Stimulated activated CD4-positive, alpha-beta T cell treated with anti-CD3 and anti-CD28 coated beads, Interleukin-4, amount 100 ng/mL, for 1 hour (primary cell): ENCODE measurements at places on chromosomes 4 and X.

DNA sequence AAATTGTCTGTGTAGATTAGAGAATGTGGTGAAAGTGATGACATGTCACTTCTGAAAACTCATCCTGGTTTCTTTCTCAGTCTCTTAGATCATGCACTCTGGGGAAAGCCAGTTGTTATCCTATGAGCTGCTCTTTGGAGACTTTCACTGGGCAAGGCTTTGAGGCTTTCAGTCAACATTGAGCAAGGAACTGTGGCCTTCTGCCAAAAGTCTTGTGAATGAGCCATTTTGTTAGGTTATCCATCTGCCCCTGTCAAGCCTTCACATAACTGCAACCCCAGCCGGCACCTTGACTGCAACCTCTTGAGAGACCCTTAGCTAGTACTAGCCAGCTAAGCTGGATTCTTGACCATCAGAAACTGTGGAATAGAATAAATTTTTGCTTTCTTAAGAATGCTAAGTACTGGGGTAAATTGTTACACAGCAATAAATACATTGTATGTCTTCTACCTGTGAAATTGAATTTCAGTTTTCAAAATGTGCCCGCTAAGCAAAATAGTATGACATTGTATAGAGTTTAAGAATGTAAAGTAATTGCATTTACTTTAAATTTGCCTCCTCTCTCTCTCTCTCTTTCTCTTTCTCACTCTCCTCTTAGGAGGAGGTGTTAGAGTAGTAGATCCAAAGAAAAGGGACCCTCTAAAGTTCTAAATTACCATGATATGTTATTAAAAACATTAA, 1273.0 kb downstream of the RAPGEF2 start:
- no peak for DNase-seq

DNA sequence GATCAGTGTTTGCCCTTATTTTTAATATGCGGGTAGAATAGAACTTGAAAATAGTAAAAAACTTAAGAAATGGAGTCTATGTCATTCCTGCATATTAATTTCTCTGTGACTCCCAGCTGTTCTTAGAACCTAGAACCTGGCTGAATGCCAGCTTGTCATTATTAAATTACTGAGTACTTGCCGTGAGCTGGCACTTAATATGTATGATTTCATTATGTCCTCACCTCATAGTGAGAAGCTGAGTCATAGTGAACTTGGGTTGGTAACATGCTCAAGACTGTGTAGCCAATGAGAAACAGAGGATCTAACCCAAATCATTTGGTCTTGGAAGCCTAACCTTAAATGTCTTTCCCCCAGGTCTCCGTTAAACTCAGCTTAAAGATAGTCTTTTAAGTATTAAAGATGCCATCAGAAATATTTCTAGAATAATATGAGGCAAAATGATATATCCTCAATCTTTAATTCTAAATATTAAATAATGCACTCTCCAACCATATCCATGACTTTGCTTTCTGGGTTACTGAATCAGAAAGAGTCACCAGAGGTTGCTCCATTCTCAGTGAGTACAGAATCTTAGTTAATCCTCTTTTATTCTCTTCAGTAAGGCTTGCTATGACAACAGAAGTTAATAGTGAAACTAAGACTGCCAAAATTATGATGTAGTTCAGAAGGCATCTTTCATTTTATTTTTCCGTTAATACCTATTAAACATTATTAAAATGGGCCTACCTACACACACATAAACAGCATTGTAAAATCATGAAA, 58.6 kb upstream of the TLL1 start:
- DNase-seq: no peak

GRCh38 chr4:186943411-186943810, 219.8 kb upstream of the FAT1 start:
- DNase-seq: no peak

- no peak for DNase-seq
Measured at GRCh38 chrX:139758809-139759208, 50.8 kb upstream of the MCF2 start.

DNA sequence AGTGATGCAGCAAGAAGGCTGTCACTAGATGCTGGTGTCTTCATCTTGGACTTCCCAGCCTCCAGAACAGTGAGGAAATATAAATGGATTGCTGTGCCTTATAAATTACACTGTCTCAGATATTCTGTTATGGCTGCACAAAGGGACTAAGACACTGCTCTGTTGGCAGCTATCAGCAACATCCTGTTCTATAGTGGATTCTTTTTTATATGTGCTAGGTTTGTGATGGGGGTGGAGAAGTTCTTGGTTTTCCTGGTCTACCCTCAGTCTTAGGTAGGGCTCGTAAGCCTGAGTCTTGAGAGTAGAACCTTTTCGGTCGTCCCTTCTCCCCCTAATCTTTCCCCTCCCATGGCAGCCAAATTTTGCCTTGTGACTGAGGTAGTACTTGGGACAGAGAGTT, 17.3 kb downstream of the STIM2 start:
- DNase-seq: no peak

- DNase-seq: no peak
Measured at GRCh38 chr4:54215379-54216077, 13.6 kb upstream of the PDGFRA start.

DNA sequence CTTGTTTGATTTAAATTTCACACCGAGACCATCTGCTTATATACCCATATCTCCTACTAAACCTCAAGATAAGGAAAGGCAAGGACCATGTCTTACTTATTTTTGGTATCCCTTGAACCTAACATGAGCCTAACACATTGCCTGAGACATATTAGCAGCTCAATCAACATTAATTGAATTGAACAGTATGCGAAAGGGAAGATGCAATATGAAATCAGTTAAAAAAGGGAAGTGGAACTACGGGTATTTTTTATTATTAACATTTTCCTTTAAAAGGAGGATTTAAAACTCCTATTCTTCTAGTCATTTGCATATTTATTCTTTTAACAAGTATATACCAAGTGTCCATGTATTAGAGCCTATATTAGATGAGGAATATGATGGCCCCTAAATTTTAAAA, 197.0 kb downstream of the CAMK2D start:
- DNase-seq: no peak

DNA sequence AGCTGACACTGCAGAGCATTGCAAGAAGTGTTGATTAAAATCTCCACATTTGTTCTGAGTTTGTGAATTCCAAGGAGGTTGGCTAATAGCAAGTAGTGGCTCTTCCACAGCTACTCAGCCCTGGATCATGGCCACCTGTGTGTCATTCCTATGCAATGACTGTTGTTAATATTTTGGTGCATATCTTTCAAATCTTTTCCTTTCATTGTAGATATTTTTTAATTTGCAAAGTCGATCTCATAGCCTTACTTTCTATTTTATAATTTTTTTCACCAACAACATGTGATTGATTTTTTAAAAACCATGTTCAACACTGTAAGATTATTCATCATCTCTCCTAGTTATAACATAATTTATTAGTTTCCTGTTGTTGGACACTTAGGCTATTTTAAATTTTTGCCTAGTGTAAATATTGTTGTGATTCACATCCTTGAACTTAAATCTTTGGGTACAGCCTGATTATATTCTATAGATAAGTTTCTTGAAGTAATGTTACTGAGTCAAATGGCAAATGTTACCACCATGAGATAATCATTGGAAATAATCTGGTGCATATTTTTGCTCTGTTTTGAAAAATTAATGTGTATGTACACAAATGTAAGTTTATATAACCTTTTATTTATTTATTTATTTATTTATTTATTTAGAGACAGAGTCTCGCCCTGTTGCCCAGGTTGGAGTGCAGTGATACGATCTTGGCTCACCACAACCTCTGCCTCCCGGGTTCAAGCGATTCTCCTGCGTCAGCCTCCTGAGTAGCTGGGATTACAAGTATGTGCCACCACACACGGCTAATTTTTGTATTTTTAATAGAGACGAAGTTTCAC, 17.1 kb upstream of the ARHGAP10 start:
- DNase-seq: no peak

GRCh38 chr4:82865592-82865991, 25.4 kb downstream of the SEC31A start:
- DNase-seq: no peak

GRCh38 chr4:23811161-23811560, 78.7 kb downstream of the PPARGC1A start:
- DNase-seq: no peak

GRCh38 chrX:110743679-110744340, 51.8 kb downstream of the CHRDL1 start:
- no peak for DNase-seq

- DNase-seq: no peak
Measured at GRCh38 chr4:39786838-39787237, 88.9 kb downstream of the UBE2K start.

DNA sequence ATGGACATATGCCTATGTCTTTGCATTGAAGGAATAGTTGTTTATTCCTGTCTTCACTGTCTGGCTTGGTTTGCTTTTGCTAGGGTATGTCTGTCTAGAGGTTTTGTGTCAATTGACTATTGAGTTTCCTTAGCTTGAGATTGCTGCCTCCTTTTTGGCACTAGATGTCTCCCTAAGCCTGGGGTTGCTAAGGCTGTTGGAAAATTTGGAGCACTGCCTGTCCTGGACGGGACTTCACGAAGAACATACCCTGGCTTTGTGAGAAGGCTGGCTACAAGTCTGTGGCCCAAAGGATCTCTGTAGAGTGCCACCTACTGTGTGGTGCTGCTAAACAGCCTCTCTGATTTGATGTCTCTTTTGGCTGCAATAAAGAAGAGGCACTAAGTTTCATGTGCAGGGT, 183.8 kb upstream of the NUDT10 start:
- DNase-seq: no peak

- DNase-seq: no peak
Measured at GRCh38 chr4:152200511-152201333, 335.2 kb downstream of the FBXW7 start.

DNA sequence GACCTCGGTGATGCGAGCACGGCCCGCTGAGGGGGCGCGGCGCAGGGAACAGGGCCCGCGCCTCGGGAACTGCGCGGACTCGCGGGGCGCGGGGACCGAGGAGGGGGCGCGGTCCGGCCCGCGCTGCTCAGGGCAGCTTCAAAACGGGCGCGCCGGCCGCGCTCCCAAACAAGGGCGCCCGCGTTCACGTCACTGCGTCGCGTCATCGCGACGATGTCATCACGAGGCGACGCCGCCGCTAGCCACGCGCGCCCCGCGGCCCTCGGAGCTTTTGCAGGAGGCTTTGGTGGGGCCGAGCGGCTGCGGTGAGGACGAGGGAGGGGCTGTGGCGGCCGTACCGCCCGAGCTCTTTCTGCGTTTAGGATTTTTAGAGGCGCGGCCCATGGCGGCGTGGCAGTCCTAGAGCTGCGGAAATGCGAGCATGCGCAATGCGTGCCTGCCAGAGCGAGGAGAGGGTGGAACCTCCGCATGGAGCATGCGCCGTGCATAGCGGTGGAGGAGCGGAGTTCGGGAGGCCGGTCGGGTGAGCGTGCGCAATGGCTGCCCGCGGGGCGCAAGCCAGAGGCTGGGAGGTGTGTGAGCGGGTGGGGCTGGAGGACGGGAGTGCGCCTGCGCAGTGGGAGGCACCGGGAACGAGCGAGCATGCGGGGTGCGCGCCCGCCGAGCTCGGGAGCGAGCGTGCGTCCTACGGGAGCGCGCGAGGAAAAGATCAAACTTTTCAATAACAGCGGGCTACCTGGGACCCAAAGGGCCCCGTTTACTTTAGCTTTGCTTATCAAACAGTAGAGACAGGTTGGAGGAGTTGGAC, at the start of gene PPP2R3B:
Gene PPP2R3B (minus strand): TSS at position 140 of the 808 bp plus-strand sequence. CDS start 216 bp downstream, outside the sequence.
- DNase-seq: peak; percentile 99

DNA sequence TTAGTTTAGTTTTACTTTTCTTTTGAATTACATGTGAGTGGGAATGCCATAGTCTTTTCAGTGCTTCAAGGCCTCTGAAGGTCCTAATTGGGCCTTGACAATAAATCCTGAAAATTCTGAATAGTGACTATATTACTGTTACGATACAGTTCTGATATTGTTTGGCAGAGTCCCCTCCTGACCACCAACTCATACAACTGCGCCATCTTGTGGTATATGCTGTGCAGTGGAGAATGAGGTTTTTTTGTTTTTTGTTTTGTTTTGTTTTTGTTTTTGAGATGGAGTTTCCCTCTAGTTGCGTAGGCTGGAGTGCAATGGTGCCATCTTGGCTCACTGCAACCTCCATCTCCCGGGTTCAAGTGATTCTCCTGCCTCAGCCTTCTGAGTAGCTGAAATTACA, 56.6 kb upstream of the CHRDL1 start:
- DNase-seq: no peak

- no peak for DNase-seq
Measured at GRCh38 chr4:24655326-24655725, 71.0 kb upstream of the DHX15 start.

DNA sequence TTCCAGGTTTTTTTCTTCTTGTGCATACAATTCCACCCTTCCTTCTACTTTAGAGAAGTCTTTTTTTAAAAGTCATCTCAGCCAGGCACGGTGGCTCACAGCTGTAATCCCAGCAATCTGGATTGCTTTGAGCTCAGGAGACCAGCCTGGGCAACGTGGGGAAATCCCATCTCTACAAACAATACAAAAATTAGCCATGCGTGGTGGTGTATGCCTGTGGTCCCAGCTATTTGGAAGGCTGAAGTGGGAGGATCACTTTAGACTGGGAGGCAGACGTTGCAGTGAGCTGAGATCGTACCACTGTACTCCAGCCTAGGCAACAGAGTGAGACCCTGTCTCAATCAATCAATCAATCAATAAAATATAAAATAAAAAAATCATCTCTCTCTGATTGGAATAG, 14.8 kb downstream of the ELOVL6 start:
- no peak for DNase-seq

- DNase-seq: no peak
Measured at GRCh38 chr4:154545689-154546088, 4.5 kb downstream of the PLRG1 start.

GRCh38 chrX:14411326-14411725, 118.0 kb upstream of the GLRA2 start:
- DNase-seq: no peak

DNA sequence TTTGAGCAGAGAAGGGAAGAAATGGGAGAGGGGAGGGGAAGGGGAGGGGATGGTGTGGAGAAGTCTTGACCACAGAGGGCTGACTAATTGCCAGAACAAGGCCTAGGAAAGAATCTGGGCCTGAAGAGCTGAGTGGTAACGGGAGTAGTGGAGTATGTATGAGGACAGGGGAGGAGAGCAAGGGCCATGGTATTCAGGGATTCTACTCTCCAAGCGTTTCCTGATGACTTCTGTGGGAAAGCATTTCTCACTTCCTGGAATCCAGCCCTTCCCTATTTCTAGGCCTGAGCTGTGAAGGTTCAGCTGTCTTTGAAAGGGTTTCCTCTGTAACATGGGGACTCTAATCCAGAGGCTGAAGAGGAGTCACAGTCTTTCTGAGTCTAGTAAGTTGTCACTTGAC, 19.7 kb upstream of the SOX3 start:
- DNase-seq: no peak

GRCh38 chr4:145820407-145820806, 118.2 kb downstream of the ZNF827 start:
- DNase-seq: no peak

DNA sequence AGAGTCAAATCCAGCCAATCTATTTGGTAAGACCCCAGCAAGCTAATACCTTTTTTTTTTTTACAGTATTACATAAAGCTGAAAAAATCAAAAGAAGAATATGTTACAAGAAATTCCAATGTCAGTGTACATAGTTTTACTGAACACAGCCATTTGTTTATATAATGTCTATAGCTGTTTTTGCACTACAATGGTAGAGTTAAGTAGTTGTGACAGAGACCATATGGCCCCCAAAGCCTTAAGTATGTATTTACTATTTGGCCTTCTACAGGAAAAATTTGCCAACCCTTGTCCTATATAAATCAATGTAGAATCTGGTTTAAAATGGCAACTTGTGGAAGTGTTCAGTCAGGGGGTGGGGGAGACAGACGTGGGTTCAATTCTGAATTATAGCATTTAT, 60.7 kb downstream of the ANTXR2 start:
- DNase-seq: no peak

- peak; percentile 91 for DNase-seq
Measured at GRCh38 chr4:119300101-119300978, 21.6 kb downstream of the FABP2 start.

GRCh38 chr4:11480683-11481082, 52.0 kb upstream of the HS3ST1 start:
- no peak for DNase-seq
